GM04503 (cell line): ENCODE measurements at places on chromosomes 4 and X.
A peak's percentile ranks its signal among the peaks of the same experiment; 100 is the strongest.

DNA sequence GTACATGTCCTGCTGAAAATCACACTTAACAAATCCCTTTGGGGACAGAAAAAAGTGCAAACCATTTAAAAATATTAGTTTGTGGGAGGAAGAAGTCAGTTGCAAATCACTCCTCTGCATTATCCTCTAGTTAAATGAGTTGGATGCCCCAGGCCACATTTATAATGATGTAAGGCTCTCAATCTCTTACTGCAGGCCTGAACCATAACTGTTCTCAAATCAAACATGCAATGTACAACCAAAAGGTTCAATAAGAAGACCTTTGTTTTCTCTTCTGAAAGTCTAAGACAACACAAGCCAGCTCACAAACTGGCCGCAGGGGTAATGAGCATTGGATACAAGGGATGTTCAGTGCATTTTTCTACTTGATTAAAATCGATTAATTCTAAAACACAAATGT, 39.7 kb downstream of the IGFBP7 start:
- no peak for DNase-seq

GRCh38 chr4:189765736-189766135, 174.9 kb upstream of the FRG1 start:
- DNase-seq = no peak

- DNase-seq = no peak
These were observed 263.7 kb upstream of the AGTR2 start for GRCh38 chrX:115906881-115907280.

- DNase-seq = peak; percentile 24
These were observed 48.1 kb downstream of the LUZP4 start for GRCh38 chrX:115337491-115338144.

- no peak for DNase-seq
These were observed 132.3 kb downstream of the PDLIM5 start for GRCh38 chr4:94583914-94584641.

DNA sequence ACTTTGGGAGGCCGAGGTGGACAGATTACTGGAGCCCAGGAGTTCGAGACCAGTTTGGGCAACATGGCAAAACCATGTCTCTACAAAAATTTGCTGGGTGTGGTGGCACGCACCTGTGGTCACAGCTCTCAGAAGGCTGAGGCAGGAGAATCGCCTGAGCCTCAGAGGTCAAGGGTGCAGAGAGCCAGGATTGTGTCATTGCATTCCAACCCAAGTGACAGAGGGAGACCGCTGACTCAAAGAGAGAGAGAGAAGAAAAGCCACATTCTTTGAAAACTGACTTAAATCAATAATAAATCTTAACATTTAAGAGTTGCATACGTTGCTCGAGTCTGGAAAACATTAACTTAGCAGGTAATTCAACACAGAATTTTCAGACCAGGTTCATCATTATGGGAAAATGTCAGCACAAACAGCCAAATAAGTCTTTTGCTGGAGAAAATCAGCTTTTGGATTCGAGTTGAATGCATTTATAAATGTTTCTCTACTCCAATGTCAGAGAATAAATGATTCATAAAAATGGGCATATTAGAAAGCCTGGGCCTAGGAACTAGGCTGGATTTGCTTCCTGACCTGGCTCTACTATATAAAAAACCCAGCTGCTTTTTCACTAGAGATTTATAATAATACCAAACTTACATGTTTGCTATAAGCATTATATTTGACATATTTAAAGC, 68.3 kb upstream of the RBPJ start:
- DNase-seq = no peak

- no peak for DNase-seq
These were observed 321.6 kb downstream of the PPP3CA start for GRCh38 chr4:101025755-101026154.

DNA sequence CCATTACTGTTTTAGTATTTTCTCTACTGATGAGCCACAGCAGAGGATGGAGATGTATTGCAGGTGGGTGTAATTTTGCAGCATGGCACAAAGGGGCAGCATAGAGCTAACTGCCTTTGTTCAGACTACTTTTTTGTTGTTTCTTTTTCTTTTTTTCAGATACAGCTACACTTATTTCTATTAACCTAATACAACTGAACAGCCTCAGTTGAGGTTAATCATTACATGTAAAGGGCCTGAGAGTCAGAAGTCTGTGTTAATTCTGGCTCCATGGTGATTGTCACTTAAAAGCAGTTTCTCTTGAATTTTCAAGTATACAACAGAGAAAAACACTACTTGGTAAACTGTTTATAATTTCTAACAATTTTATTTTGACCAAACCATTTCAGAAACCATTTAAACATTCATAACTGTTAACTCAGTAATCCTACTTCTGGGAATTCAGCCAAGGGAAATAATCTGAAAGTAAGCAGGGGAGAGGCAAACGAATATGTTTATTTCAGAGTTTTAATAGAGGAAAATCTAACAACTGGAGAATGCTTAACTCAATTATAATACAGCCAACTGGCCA, 13.9 kb upstream of the PPEF2 start:
- peak; percentile 21 for DNase-seq

- no peak for DNase-seq
These were observed 128.9 kb downstream of the TBL1X start for GRCh38 chrX:9593756-9594155.

DNA sequence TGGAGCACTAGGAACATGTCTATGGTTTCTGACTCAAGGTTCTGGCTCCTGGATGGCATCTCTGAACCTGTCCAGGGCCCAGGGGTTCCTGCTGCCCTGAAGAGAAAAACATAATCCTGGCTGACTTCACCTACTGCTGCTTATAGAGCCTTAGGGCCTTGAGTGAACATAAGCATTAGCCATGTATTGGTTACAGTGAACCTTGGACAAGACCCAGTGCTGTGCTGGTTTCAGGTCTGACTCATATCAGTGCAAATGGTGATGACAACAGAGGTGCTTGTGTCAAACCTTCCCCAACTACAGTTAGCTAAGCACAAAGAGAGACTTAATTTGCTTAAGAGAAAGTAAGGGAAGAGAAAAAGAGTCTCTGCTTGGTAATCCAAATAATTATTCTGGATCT, 1047.2 kb downstream of the GLUD2 start:
- DNase-seq = no peak
